Right renal cortex interstitium (tissue), 3 donors: ENCODE measurements at places on chromosomes 4 and X. TPM values are rescaled to one million over a fixed set of nuclear protein-coding genes. Genes with fewer than 3 reads are reported as not detected.

SYN1 gene
- polyA plus RNA-seq, result 5.6 TPM

CPZ gene
- polyA plus RNA-seq, result 17.1 TPM

TNIP2 gene
- polyA plus RNA-seq, result 18.4 TPM

SYTL5 gene
- polyA plus RNA-seq, result 3.4 TPM
